ENCODE measurements at places on chromosomes 2 and 18. TPM values are rescaled to one million over a fixed set of nuclear protein-coding genes. Genes with fewer than 3 reads are reported as not detected.

GRCh38 chr2:206084439-206084869, 1.5 kb downstream of the INO80D start:
- peak; percentile 83 for DNase-seq

GRCh38 chr18:50527636-50528307, 32.1 kb upstream of the MAPK4 start:
- DNase-seq = no peak

GRCh38 chr2:64650722-64651338, 2.9 kb downstream of the SERTAD2 start:
- DNase-seq = no peak

DNA sequence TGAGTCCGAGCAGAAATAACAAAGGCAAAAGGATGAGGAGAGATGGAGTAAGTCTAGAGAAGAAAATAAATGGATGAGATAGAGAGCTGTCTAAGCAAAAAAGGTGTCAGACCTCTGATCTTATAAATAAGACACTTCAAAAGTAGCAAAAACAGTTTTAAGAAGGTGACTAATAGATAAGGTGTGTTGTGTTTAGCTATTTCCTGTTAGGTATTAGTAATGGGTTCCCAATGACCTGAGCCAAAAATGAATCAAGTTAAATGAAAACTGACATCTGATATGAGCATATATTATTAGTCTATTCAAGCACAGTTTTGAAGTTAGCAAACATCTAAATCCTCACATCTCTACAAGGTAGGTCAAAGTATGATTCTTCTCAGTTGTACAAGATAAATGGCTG, 10.6 kb downstream of the SUPT7L start:
- DNase-seq = no peak

GRCh38 chr2:106160786-106161261, 33.3 kb downstream of the UXS1 start:
- DNase-seq = no peak

Gene PSMA8
- not detected for total RNA-seq
